EH (cell line): ENCODE measurements at places on chromosomes 1 and 21.
A peak's percentile ranks its signal among the peaks of the same experiment; 100 is the strongest.

DNA sequence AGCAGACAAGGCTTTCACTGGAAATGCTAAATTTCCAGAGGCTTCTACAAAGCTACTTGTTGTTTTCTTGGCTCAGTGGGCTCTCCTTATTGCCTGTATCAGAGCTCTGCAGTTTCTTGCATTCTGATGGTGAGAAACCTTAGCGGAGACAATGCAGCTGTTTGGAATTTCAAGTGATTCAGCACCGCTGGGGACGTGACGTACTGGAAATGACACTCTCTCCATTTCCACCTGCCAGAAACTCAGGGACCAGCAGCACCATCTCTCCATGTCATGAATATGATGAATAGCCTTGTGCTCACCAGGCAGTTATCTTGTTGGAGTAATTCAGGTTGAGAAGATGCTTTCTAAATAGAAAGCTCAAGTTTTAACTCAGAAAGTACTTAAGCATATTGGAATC is 497.2 kb upstream of the DEPDC1 start:
- DNase-seq = no peak

GRCh38 chr1:91513160-91513559 is 12.5 kb downstream of the CDC7 start:
- DNase-seq = peak; percentile 31

- no peak for DNase-seq
Observed at GRCh38 chr1:206772243-206772937, at the start of gene IL10. IL10 (minus strand) TSS chr1:206772494; CDS start chr1:206772435, 59 bp downstream.

- DNase-seq = no peak
Observed at GRCh38 chr21:45513003-45513717, 29.1 kb downstream of the SLC19A1 start.

- no peak for DNase-seq
Observed at GRCh38 chr21:24265987-24266386, 1341.3 kb downstream of the MRPL39 start.

DNA sequence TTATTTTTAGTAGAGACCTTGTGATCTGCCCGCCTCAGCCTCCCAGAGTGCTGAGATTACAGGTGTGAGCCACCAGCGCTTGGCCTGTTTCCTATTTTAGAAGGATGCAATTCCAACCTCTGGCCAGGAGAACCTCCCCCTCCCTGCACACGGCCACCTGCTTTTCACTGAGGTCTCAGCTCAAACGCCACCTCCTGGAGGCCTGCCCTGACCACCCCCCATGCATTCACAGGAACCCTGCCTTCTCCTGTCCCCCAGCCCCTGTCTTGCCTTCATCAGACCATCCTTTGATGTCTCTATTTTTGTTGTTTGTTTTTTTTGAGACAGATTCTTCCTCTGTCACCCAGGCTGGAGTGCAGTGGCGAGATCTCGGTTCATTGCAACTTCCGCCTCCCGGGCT is 2.3 kb downstream of the SRM start:
- no peak for DNase-seq

DNA sequence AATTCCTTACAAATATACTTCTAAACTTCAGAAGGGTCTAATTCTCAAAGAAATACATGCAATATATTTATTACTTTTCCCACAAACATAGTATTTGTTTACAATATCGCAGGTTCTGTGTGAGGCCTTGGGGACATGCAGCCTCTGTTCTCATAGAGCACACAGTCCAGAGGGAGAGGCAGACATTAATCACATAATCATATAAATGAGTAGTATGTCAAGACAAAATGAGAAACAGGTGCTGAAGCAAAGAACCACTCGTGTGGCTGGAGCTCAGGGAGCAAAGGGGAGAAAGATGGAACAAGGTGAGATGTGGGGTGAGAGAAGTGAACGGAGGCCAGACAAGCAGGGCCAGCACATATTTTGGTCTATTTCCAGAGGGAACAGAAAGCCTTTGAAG is 26.4 kb upstream of the MAGI3 start:
- no peak for DNase-seq
